ENCODE measurements at places on chromosomes 2 and 18.

DNA sequence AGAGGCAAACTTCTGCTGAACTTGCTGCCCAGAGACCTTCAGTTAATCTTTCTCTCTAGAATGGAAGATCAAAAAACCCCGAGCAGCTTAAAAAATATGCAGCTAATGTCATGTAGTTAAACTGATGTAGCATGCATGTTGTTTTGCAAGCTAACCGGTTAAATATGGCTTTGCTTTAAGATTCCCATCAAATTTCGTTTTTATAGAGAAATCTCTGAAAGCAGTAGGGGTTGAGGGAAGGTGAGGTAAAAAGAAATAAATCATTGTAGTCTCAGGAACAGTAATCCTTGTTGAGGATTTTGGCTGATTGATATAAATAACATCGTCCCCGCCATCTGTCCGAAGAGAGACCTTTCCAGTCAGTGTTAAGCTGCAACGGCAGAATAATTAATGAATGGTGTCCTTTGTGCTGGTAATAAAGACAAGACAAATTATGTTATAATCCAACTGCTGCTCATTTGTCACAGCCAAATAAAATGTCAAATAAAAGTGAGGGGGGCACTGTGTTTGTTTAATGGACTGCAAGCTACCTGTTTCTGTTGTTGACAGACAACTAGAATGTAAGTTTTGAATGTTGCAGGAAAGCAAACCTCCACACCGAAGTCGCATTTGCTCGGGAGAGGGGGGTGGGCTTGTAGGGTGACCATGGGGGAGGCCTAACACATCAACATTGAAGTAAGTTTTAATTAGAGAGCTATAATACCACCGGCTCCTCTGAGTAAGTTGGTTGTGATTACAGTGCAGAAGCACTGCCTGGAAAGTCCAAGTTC lies 555.5 kb downstream of the ARHGAP15 start:
- no peak for DNase-seq

DNA sequence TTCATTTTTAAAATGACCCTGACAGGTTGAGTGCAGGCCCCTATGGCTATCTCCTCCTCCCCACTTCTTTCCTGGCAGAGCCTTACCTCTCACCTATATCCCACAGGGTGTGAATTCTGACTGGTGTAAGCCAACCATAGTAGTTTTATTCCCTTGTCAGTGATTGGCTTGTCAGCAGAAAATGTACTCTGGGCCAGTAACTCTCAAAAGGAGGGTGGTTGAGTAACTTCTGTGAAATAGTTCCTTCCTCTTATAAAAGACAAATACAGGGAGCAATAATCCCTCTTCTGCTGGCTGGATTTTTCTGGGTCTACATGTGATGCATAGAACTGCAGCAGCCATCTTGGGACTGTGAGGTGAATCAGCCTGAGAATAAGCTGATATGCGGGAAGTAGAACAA lies 83.4 kb downstream of the RAPH1 start:
- no peak for DNase-seq

GRCh38 chr2:108575132-108575966 lies 41.1 kb downstream of the LIMS1 start:
- DNase-seq = peak; percentile 68

DNA sequence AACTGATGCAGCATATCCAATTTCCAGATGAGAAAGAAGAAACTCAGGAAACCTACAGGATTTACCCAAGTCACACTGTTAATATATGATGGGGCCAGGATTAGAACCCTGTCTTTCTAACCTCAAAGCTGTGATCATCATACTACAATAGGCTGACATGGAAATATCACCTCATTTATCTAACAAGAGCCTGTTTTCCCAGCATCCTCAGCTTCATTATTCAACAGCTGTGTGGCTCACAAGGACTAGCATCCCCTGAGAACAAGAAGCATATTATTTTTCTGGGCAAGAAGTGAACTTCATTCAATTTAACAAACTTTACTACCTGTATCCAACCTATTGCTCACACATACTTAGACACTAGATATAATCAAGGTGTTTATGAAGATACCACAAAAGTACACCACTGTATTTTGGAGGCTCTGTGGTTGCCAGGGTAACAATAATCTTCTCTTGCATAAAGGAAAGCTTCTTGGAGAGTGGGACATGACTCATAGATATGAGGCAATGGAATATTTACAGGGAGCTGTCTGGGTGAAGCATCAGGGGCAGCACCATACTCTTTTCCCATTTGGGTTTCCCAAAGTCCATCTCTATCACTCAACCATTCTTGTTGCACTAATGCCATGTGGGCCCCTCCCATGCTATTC lies 218.2 kb downstream of the RAD51AP2 start:
- peak; percentile 55 for DNase-seq

DNA sequence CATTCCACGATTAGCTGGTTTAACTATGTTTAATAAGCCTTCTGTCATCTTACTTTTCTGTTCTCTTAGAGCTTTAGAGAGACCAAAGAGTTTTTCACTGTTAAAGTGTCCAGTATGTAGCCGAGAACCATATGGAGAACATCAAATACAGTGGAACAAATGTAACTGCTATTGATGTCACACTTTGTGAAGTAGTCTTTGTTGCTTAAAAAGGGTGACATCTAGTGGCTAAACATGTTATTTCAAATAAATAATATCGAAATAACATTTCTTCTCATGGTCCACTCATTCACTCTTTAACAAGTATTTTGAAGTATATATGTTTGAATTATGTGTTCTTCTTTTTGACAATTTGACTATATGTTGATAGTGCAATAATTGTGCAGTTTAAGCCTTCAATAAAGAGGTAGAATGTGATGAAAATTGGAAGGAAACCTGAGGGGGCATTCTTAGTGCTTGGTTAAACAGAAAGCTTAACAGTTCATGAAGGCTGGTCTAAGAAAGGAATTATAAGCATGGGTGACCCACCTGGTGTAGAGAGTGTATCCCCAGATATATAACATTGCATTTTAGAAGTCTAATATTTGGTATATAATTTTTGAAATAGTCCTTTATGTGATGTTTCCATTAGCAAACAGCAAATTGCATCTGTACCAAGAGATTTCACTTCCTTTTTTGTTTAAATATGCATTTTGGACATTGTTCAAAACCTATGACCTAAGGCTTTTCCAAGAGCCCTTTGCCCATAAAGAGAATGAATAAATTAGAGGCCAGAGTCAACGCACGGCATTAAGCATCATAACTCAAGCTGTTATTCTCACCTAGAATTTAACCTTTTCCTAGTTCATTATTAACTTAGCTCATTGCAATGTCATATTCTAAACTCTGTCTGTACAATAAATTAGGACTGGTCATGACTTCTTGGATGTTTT lies 112.1 kb downstream of the KYNU start:
- peak; percentile 16 for DNase-seq

- DNase-seq = no peak
Observed at GRCh38 chr2:100953406-100954043, 48.6 kb upstream of the RPL31 start.

- peak; percentile 76 for DNase-seq
Observed at GRCh38 chr2:237558961-237559641, 7.3 kb upstream of the PRLH start.

DNA sequence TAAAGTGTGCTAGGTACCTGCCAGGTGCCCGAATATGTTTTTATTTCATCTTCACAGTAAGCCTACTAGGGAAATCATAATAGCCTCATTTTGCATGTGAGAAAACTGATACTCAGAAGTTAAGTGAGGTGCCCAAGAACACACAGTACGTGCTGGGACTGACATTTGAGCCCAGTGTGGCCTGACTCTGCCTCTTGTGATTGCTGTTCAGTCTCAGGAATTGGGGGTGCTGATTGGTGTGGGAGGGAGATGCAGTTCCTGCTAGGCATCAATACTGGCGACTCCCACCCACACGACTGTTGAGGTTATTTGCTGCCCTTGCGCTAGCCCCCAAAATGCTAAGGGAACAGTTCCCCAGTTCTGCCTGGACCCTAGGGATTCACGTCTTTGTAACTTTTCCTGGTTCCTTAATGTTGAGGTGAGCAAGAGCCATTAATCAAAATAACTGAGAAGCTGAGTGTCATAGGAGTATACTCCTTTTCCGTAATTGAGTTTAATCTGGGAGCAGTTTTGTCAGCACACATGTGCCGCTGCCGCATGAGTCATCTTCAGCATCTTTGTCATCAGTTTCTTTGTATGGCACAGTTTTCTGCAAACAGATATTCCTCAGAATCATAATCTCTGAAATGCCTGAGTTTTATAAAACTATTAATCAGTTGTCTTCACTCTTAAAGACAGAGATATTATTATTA lies 120.7 kb downstream of the NCK2 start:
- DNase-seq = no peak
